ENCODE measurements at places on chromosomes 16 and 17.
A peak's percentile ranks its signal among the peaks of the same experiment; 100 is the strongest.

DNA sequence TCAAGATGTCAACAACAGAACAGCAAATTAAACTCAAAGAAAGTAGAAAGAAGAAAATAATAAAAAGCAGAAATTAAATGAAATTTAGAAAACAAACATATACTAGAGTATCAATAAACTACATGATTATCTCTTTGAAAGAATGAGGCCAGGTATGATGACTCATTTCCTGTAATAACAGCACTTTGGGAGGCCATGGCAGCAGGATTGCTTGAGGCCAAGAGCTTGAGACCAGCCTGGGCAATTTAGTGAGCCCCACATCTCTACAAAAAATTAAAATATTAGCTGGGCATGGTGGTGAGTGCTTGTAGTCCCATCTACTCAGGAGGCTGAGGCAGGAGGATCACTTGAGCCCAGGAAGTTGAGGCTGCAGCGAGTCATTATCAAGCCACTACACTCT lies 232.5 kb downstream of the RAB11FIP4 start:
- no peak for DNase-seq

GRCh38 chr17:73297934-73298861 lies 13.6 kb downstream of the CDC42EP4 start:
- DNase-seq: no peak

GRCh38 chr17:49991409-49991808 lies 3.6 kb downstream of the DLX3 start:
- DNase-seq: no peak

DNA sequence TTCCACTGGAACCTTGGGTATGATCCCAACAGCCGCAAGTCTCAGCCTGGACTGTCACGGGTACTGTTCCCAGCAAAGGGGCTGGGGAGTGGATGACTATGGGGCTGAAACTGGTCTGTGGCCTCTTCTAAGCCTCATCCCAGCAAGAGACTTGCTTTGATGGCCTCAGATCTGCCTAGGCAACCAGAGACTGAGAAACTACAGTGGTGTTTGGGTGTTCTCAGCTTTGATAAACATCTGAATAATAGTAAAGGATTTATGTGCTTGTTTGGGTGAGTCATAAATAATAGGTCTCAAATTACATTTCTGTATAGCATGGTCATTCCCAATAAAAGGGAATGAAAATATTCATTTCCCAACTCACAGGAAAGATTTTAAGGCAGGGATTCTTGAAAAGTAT lies 30.2 kb upstream of the ULK2 start:
- no peak for DNase-seq

GRCh38 chr17:2395258-2396181 lies 5.3 kb downstream of the MNT start:
- no peak for DNase-seq

DNA sequence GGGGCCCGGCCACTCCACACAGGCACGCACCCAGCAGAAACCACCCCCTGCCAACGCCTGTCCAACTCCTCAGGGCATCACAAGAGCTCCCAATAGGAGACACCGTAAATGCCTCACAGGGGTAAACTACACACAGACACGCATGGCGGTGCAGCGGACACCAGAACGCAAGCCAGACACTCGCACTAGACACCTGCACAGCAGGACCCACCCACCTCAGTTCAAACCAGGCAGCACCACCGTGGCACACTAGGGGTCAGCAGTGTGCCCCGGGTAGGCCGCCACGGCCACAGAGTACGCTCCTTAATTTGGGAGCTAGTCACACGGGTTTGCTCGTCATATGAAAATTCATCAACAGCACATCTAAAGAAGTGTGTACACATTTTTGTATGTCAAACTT lies 3.4 kb downstream of the SLC38A10 start:
- DNase-seq: peak; percentile 88

- DNase-seq: no peak
These were observed 6.8 kb downstream of the KCNH6 start for GRCh38 chr17:63529711-63530556.

DNA sequence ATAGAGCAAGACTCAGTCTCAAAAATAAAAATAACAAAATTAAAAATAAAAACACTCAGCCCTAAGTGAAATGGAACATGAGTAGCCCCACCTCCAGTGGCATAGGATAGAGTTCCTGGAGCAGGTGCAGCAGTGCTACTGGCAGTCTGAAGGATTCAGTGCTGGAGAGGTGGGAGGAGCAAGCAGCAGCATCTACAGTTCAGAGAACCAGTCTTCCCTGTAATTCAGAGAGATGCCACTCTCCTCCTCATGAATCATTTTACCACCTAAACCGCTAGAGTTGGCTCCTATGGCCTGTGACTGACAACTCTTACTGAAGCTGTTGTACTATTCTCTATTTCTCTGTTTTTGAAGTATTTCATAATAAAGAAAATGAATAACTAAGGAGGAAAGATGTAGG lies 56.0 kb upstream of the SMURF2 start:
- DNase-seq: no peak

Data from NAMALWA (cell line).